Esophagus muscularis mucosa (tissue), 4 donors: ENCODE measurements at places on chromosomes 2 and 18. TPM values are rescaled to one million over a fixed set of nuclear protein-coding genes. Genes with fewer than 3 reads are reported as not detected.

NPHP1 gene
- 8.0 TPM for total RNA-seq

DNA sequence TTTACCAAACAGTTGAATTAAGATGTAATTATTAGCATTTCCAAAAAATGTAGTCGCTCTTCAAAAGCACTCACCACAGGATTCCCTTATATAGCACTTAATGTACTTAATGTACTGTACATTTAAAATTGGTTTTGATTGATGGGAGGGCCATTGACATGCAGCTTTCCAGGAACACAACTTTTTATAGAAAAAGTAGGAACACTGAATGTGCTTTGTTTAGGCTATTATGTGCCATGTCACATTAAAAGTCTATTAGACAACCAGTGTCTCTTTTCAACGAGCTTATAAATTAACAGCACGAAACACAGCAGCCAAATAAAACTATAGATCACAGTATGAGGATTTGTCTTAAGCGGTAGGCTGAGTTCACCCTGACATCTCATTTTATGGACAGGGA lies 301.1 kb downstream of the PRKCE start:
- no peak for DNase-seq

- no peak for DNase-seq
These were observed 33.5 kb upstream of the ZEB2 start for GRCh38 chr2:144553379-144553778.

GRCh38 chr18:78605255-78605654 lies 374.4 kb upstream of the SALL3 start:
- DNase-seq: no peak

DNA sequence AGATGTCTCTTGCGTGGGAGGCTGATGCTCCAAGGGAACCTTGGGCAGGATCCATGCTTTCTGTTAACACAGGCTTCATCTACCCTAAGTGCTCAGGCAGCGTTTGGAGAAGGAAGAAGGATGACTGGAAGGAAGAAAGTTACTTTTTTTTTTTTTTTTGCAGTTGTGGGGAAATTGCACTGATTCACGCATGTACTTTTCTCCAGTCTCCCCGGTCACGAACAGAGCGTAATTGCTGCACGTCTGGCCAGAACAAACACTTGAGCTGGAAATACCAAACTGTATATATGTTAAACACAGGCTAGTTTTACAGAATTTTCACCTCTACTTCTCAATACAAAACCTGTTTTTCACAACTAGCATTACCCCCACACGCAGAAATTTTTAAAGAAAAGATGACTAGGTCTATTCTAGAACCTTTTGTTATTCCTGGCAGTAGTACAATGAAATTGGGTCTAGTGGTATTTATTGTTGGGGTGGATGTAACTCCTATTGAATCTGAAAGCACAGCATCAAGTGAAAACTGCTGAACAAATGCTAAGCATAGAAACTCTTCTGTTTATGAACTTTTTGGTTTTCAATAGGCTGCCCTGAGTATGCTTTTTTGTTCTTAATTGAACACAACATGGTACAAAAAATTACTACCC lies 9.3 kb upstream of the SCYGR5 start:
- DNase-seq: no peak

- no peak for DNase-seq
These were observed 540.5 kb downstream of the SLC4A3 start for GRCh38 chr2:220167956-220168355.

DNA sequence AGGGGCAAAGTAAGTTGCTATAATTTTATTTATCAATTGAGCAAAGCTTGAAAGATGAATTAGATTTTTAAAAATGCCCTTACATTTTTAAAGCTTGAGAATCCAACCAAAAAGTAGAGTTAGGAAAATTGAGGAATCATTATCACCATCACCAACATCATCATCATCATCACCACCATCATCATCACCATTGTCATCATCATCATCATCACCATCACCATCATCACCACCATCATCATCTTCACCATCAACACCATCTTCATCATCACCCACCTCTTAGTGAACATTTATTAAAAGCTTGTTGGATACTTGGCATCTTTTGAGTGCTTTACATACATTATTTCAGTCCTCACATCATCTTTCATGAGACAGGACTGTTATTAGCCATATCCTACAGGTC lies 504.4 kb upstream of the TNP1 start:
- no peak for DNase-seq

- DNase-seq: no peak
These were observed 3.7 kb downstream of the HDAC4 start for GRCh38 chr2:239396881-239397681.

DNA sequence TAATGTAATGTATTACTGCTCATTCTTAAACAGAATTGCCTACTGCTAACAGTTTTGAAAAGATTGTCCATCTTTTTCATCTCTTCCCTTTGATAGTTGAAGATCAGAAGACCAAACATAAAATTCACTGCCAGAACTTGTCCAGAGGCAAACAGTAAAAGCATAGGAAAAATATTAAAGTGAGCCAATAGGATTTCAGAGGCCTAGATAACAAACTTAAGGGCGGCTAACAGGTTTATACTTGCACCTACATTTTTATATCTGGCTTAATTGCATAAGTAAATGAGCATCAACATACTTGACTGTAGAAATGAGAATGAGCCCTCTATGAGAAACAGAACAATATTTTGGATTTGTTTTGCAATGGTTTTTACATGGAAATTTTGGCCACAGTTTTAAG lies 30.3 kb downstream of the ZC3H15 start:
- DNase-seq: no peak

- no peak for DNase-seq
These were observed 301.6 kb upstream of the LRATD1 start for GRCh38 chr2:14330884-14331283.

PRKCE gene
- total RNA-seq: 12.5 TPM

DNA sequence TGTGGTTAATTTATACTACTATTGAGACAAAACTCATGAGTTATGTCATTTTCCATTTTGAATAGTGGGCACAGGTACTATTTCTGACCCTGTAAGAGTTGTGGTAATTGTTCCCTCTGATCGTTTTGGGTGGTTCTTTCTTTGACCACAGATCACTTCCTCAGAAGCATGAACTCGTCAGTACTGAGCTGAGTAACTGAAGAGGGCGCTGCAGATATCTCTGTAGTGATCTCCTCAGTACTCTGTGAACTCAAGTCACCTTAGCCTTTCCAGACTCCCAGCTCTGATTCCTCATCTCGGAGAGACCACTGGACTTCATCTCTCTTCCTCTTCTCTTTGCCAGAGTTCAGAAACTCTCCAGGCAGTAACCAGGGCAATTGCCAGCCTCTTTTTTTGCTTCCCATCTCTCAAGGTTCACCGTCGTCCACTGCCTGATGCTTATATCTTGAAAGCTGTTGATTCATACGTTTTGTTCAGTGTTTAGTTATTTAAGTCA lies 9.4 kb upstream of the IL1RL1 start:
- DNase-seq: no peak

GRCh38 chr2:235077046-235077445 lies 125.2 kb downstream of the SH3BP4 start:
- DNase-seq: no peak

DNA sequence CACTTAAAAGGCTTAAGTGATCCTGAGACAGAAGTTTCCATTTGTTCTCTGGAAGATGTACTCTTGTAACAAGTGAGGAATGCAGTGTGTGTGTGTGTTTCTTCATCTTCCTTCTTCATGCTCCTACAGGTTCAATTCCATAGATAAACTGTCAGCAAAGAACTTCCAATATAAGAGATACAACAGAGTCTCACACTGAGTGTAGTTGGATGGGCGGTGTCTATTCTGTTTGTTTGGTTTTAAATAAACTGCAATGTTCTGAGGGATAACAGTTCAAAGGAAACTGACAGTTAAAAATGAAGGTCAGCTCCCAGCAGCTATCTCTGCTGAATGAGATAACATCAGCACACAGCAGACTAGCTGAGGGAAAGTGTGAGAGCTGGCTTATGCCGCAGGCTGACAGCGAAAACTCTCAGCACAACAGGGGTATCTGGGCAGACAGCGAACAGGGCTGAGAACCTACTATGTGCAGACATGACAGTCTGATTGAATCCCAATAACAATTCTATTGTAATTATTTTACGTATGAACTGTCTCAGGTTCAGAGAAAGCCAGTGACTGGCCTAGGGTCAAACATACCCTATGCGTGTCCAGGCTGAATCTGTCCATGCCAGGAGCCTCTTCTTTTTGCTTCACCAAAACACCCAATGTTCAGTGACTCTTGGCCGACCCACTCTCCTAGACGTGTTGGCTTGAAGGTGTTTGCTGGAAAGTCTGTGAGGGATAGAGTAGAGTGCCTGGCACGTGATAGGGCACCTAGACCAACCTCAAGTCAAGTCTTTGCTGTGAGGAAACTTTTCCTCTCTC lies 201.9 kb upstream of the TRIB2 start:
- DNase-seq: no peak

DNA sequence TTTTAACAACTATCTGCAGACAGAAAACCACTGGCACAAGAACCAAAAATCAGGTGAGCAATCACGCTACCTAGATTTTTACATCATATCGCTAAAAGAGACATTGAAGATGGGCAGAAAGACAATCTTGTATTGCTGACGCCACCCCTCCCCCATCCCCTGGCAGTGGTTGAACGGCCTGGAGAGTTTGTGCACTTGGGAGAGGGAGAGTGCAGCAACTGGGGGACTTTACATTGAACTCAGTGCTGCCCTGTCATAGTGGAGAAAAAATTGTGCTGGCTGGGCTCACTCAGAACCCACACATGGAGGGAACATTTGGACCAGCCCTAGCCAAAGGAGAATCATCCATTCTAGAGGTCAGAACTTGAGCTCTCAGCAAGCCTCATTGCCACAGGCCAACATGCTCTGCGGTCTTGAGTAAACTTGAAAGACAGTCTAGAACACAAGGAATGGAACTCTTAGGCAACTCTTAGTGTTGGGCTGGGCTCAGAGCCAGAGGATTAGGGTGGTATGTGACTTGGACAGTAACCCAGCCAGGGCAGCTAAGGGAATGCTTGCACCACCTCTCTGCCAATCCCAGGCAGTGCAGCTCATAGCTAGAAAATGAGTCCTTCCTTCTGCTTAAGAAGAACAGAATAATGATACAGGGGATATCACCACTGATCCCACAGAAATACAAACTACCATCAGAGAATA lies 220.0 kb upstream of the CYP26B1 start:
- no peak for DNase-seq

- no peak for DNase-seq
These were observed 19.7 kb downstream of the IAH1 start for GRCh38 chr2:9494081-9494480.

GRCh38 chr18:10926621-10927161 lies 222.7 kb downstream of the PIEZO2 start:
- DNase-seq: no peak

GRCh38 chr2:199602896-199603717 lies 145.4 kb upstream of the SATB2 start:
- DNase-seq: no peak

HOXD12 gene
- total RNA-seq: not detected

DNA sequence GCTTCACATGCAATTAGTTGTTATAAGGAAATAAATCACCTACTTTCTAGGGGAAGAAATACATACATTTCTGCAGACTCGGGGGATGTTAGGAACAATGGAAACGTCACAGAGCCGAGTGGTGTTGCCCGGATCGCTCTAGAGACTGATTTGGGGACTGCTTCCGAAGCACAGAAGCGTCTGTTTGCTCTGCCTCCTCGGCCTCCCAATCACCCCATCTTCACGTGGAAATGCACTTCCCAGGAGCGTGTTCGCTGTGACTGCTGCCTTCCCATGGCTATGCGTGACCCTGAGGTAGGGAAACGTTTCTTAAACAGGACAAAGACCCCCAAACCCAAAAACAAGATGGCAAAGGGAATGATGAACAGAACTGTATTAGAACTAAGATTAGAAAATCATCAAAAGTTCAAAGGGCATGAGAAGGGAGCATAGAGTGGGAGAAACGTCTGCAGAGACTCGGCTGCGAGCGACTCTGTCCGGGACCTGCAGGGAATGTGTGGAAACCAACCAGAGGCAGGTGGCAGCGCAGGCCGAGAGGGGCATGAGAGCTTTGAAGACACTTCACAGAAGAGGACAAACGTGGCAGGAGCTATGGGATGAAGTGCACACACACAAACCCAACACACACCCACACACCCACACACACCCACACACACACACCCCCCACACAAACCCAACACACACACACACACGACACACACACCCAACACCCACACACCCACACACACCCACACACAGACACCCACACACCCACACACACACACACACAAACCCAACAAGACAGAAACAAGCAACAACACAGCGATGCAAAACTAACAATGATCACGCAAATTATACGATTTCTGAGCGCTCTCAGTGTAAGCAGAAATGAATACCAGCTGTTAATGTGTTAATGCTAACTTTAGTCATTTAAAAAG lies 41.3 kb downstream of the RTP5 start:
- no peak for DNase-seq

- DNase-seq: no peak
These were observed 52.2 kb upstream of the GALNT13 start for GRCh38 chr2:153819501-153819900.

- DNase-seq: no peak
These were observed 255.6 kb downstream of the RDH14 start for GRCh38 chr2:18304849-18305248.

FIGN gene
- total RNA-seq: 12.0 TPM

ACOXL gene
- total RNA-seq: not detected

- DNase-seq: peak; percentile 78
These were observed 65.1 kb downstream of the COA5 start for GRCh38 chr2:98543214-98543613.

ZAP70 gene
- 1.2 TPM for total RNA-seq

- DNase-seq: peak; percentile 93
These were observed at the start of gene ANAPC1 for GRCh38 chr2:111883661-111884591. Gene ANAPC1, minus strand, starts transcription at chr2:111884193. Its CDS starts 3,368 bp downstream, at chr2:111880825.

GEN1 gene
- total RNA-seq: 1.2 TPM

GRCh38 chr2:1744151-1744445 lies 217 bp downstream of the PXDN start:
- DNase-seq: no peak

SIX3 gene
- total RNA-seq: 0.17 TPM

CCDC85A gene
- total RNA-seq: 5.8 TPM

- DNase-seq: no peak
These were observed 172.2 kb upstream of the MYO3B start for GRCh38 chr2:170005702-170006101.

GALNT5 gene
- total RNA-seq: not detected

- DNase-seq: no peak
These were observed 61.3 kb downstream of the GALNT1 start for GRCh38 chr18:35642802-35643201.

- DNase-seq: no peak
These were observed 219.3 kb upstream of the TNP1 start for GRCh38 chr2:217079165-217079564.

TCF4 gene
- 58.0 TPM for total RNA-seq

GRCh38 chr2:26591619-26592505 lies 49.3 kb downstream of the CIB4 start:
- no peak for DNase-seq

RUFY4 gene
- total RNA-seq: not detected

DNA sequence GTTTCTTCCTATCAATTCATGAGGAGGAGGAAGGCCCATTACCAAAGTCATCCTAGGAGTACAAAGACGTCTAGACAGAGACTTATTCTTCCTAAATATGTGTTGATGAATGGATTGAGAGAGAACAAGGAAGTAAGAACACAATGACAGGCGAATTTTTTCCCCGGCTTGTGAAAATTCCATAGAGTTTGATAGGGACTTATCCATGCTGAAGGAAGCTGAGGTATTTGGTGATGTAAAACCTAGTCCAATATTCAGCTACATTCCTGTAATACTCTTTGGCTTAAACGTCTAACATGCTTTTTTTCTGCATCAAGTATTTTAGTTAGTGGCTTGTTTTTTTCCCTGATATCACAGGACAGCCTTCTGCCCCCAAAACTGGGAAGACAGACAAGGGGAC lies 121.9 kb upstream of the MYT1L start:
- DNase-seq: no peak

MAPK4 gene
- 6.2 TPM for total RNA-seq

UPP2 gene
- total RNA-seq: not detected
